T-helper 2 cell (primary cell): ENCODE measurements at places on chromosomes 6 and 20.

GRCh38 chr6:35429463-35429862 lies 22.7 kb upstream of the FANCE start:
- DNase-seq = no peak

DNA sequence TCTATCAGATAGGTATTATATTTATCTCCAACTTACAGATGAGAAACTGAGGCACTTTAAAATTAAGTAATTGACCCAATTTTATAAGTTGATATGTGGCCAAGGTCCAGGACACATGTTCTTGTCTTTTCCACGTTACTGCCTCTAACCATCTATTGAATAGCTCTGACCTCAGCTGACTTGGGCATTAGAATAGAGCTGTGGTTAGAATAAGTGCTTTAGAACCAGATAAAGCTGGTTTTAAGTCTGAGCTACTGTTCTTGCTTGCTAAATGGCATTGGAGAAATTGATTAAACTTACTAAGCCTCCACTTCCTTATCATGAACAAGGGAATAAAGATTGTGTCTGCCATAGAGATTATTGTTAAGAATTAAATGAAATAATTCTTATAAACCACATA lies 147.8 kb upstream of the DTNBP1 start:
- DNase-seq = no peak

DNA sequence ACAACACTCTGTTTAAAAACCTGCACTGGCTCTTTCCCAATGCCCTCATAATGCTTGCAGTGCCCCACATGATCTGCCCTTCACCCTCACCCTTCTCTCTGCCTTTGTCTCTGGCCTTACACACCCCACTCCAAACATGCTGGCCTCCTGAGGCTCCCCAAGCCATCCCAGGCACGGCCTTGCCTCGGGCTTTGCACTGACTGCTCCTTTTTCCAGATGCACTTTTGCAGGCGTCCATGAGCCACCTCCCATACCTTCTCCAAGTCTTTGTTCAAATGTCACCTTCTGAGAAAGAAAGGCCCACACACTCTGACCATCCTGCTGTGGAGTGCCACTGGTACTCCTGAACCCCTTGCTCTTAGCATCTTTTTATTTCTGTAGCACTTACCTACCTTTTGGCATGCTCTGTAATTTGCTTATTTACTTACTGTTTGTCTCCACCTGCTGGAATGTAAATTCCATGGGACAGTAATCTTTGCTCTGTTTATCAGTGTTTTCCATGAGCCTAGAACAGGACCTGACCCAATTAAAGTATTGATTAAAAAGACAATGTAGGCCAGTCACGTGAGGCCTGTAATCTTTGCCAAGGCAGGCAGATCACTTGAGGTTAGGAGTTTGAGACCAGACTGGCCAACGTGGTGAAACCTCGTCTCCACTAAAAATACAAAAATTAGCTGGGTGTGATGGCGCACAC lies 30.7 kb downstream of the GFRA4 start:
- no peak for DNase-seq

DNA sequence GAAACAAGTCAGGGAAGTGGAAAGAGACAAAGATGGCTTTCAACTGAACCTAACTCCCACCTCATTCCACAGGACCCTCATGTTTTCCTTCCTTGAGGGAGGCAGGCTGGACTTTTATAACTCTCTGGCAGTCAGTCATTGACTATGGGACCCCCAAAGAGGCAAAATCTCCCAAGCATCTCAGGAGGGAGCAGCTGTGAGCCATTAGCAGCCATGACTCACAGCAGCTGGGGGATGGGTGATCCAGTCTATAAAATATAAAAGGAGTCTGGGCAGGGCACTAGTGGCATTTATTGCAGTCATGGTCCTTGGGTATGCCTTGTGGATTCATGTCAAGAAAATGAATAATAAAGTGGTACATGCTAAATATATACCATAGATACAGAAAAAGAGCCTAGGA lies 387.0 kb upstream of the CHD6 start:
- no peak for DNase-seq

DNA sequence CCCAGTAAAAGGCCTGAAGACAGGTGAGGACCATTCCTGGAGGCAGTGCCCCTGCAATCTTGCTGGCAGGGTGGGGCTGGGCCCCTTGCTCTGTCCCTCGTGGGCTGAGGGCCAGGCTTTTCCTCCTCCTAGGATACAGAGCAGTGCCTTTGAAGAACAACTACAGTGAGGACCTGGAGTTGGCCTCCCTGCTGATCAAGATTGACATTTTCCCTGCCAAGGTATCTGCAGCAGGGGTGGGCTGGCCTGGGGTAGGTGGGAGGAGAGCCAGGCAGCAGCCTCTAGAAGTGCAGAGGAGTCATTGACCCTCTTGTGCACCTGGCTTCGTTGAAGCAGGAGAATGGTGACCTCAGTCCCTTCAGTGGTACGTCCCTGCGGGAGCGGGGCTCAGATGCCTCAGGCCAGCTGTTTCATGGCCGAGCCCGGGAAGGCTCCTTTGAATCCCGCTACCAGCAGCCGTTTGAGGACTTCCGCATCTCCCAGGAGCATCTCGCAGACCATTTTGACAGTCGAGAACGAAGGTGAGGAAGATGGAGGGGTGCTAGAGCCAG lies 36.5 kb downstream of the PLCG1 start:
- no peak for DNase-seq

DNA sequence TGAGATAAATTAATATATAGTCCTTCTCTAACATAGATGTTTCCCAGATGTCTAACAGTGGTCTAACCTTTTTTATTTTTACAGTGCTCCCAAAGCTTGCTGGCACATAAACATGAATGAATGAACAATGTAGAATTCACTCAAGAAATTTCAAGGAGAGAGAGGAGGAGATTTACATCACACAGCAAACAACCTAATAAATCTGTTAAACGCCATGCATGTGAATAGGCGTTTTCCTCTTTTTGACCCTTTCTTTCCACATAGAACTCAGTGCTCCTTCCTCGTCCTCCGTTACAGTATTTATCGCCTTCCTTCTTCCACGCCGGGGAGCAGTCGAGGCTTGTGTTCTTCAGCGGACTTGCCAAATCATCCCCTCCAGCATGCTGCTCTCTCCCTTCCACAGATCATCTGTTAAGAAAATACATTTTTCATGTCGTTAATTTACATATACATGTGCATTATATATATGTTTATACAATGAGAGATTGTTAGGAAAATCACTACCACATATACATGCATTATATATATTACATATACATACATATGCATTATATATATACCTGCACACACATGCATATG lies 93.0 kb downstream of the SLC35B3 start:
- DNase-seq = no peak

DNA sequence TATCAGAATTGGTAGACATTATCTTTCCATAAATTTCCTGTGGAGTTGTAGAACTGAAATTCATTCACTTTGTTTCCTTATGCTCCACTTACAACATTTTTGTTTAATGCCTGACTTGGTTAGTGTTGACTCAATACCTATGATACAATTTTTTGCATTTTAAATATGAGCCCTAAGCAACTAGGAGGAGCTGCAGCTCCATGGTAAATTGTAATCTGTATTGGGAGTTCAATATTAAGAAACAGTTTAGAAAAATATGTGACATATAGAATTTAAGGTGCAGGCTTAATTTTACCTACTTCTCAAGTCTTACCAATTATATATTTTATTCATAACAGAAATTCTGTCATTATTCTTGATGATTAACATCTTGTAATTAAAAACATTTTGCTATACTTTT lies 868.3 kb downstream of the EYS start:
- no peak for DNase-seq

DNA sequence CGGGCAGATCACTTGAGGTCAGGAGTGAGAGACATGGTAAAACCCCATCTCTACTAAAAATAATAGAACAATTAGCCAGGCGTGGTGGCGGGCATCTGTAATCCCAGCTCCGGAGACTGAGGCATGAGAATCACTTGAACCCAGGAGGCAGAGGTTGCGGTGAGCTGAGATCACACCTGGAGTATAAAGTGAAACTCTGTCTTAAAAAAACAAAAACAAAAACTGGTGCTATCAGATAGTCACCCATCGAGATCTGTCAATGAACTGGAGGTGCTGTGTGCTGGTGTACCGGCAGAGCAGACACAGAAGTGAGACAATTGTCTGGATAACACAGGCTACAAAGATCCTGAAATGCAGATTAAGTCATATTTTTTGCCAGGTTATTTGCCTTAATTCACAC lies 24.7 kb downstream of the CTCFL start:
- no peak for DNase-seq

GRCh38 chr20:16952965-16953364 lies 204.8 kb downstream of the OTOR start:
- no peak for DNase-seq

GRCh38 chr6:6711031-6711785 lies 122.7 kb downstream of the LY86 start:
- DNase-seq = no peak

GRCh38 chr6:33297406-33297955 lies 1.3 kb downstream of the RGL2 start:
- DNase-seq = no peak

GRCh38 chr6:57312004-57312345 lies 5.5 kb upstream of the PRIM2 start:
- DNase-seq = no peak

DNA sequence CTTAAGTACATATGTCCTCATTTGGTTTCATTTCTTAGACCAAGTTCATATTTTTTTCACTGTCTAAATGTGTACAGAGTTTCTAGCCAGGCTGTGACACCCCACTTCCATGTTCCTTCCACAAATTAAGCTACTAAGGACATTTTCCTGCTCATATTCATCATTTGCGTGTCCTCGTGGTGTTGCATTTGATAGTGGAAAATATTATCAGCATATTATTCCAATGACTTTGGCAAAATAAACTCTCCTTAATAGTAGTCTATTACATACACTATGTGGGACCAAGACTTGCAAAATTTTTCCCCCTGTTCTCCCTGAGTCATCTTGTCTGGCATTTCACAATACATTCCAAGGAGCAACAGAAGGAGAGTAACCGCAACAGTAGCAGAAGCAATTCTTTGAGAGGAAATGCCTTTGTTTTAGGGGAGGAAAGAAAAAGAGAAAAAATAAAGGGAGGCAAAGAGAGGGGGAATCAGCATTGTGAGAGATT lies 599.2 kb downstream of the COL12A1 start:
- DNase-seq = no peak

GRCh38 chr6:67593247-67593646 lies 1041.8 kb upstream of the ADGRB3 start:
- DNase-seq = no peak

- no peak for DNase-seq
These were observed 41.3 kb downstream of the SPDEF start for GRCh38 chr6:34514593-34515472.

DNA sequence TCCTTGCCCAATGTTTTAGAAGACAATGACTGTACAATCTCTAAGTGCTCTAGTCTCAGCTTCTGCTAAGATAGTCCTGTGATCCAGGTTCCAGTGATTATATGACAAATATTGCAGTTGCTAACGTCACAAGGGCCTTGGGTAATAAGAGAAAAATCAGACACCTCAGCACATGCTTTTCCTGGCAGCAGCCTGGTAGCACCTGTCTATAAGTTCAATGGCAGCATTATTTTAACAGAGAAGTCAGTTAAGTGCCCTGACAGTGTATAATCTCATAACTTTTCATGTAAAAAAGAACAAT lies 121.3 kb upstream of the BCLAF1 start:
- DNase-seq = no peak

- DNase-seq = no peak
These were observed 60.8 kb downstream of the UBR2 start for GRCh38 chr6:42624601-42625000.

DNA sequence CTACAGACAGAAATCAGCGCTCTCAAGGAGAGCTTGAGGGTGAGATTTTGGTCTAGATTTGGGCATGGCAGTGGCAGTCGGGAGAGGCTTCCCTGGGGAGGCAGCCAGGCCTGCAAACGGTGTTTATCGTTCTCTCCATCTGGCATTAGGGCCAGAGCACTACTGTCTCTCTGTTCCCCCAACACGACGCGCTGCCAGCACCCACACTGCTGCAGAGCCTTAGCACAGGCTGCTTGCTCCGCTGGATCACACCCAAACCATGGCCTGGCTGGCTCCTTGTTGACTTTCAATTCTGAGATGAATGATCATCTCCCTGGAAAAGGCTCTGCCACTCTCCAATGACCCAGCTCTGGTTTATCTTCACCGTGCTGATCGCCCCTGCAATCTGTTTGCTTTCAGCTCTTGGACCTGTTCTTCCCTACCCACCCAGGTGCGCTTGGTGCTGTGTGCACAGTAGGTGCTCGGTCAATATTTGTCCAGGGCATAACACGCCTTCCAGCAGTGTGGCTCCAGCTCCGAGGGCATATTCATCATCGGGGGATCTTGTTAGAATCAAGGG lies 106.1 kb downstream of the TFAP2C start:
- no peak for DNase-seq

- no peak for DNase-seq
These were observed 132.1 kb downstream of the HUS1B start for GRCh38 chr6:524803-525202.

DNA sequence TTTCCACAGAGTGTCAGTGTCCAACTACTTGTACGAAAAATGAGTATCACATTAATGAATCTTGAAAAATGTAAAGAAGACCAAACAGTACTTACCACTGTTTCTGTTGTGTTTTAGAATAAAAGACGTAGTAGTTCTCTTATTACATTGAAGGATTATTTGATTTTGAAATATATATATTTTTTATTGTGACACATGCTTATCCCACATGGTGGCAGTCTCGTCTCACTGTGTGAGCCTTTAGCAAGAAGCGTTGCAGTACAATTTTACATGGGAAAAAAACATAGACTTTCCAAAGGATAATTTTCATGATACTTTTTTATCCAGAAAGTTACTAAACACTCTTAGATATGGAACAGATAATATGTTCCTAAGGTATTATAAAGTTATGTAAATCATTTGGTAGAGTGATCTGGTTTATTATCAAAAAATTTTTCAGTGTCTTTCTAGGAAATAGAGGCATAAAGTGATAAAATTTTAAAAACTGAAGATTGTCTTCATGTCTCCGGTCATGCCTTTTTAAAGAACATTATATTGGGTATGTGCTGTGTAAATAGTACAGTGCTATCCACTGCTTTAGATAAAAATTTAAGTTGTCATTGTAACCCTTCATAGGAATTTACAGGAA lies 117.5 kb upstream of the SAMD5 start:
- no peak for DNase-seq

DNA sequence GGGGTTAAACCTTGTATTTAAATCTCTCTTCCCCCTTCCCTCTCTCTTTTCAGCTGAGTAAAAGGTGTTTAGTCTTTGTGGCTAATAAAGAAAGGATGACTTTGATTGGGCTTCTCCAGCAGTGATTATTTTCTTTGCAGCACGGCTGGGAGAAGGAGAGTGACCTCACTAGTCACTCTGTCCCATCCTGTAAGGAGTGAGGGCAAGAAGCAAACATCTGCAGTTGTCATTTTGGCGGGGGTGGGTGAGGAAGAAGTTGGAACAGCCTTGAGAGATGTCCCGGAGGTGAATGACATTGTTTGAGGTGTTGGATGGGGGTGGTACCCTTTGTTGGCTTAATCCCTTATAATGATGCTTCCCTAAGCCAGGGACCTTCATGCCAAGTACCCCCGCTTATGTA lies 223.6 kb downstream of the EYA2 start:
- no peak for DNase-seq

GRCh38 chr6:11236076-11236750 lies 3.7 kb upstream of the NEDD9 start:
- peak; percentile 80 for DNase-seq
